ENCODE measurements at places on chromosomes 5 and 9. TPM values are rescaled to one million over a fixed set of nuclear protein-coding genes. Genes with fewer than 3 reads are reported as not detected.

DNA sequence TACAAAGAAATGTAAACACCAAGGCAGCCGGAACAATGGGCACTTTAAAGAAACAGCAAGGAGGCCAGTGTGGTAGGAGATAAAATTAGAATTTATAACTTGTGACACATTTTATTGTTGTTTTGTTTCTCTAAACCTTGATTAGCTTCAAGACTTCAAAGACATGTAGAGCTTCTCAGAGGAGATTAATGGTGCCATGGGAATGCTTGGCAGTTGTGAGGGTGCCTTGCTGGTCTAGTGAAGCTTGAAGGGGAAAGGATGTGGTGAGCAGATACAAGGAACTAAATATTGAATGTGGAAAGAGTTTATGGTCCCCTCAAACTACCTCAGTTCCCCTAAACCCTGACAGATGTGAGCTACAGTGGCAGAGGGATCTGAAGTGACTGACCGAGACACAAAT lies 322.4 kb upstream of the ADAMTS16 start:
- H3K27me3 ChIP-seq: no peaks in the 10 kb centered on the region
- no peak for DNase-seq
- no peak overlapping the region for H3K4me3 ChIP-seq
- no peaks in the 10 kb centered on the region for H3K36me3 ChIP-seq
- no peaks in the 10 kb centered on the region for H3K4me1 ChIP-seq

- no peak for DNase-seq
- H3K36me3 ChIP-seq: peaks cover 13% of the 10 kb centered on the region
- H3K4me3 ChIP-seq: no peak overlapping the region
- no peak overlapping the region for H3K27ac ChIP-seq
Measured at GRCh38 chr5:10695759-10696543, 65.1 kb downstream of the DAP start.

DNA sequence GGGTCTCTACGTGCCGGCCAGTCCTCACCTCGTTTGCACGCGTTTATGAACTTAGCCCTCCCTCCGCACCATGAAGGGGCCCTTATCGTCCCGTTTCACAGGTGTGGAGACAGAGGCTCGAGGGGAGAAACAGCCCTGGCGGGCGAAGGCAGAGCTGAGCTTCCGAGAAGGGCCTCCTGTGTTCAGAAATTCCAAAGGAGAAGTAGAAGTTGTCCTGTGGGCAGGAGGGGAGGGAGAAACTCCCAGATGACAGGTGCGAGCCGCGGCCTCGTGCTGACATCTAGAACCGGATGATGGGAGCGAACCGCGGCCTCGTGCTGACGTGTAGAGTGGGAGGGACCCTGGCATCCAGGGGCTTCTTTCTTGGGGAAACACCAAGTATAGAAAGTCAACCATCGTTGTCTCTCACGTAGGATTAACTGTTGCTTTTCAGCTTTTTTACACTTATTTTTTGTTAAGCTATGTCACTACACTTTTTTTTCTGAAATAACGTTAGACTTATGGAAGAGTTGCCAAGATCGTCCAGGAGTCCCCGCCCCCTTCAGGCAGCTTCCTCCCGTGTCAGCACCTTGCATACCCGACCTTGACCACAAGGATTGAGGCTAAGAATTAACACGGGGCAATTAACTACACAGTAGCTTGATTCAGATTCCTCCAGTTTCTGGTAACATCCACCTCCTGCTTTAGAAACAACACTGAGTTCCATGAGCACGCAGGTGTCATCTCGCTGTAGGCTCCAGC lies 42.8 kb upstream of the NKD2 start:
- H3K27ac ChIP-seq: no peak overlapping the region
- no peak for DNase-seq
- no peak overlapping the region for H3K4me3 ChIP-seq
- peaks cover 2% of the 10 kb centered on the region for H3K27me3 ChIP-seq
- no peaks in the 10 kb centered on the region for H3K36me3 ChIP-seq
- peaks cover 7% of the 10 kb centered on the region for H3K4me1 ChIP-seq

DNA sequence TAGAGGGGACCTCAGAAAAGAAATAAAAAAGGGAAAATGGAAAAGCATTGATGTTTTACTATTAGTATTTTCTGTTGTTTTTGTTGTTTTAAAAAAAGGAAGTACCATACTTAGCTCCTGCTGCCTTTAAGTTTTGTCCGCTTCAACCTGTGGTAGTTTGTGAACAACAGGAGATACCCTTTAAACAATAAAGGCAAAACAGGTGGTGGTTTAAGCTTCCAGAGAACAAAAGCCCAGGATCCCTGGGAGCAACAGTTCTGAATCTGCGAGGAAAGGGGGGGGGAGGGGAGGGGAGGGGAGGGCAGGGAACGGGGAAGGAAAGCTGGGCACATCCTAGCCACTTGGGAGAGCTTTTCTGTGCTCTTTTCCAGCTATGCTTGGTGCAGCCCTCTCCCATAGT lies 2.1 kb upstream of the PSIP1 start:
- H3K4me3 ChIP-seq: no peak overlapping the region
- peaks cover 32% of the 10 kb centered on the region for H3K4me1 ChIP-seq
- DNase-seq: no peak

GRCh38 chr5:57445006-57445704 lies 37.5 kb downstream of the ACTBL2 start:
- peaks cover 4% of the 10 kb centered on the region for H3K4me1 ChIP-seq
- DNase-seq: no peak
- H3K36me3 ChIP-seq: no peaks in the 10 kb centered on the region
- no peak overlapping the region for H3K4me3 ChIP-seq

- DNase-seq: no peak
- H3K4me3 ChIP-seq: no peak overlapping the region
- H3K27me3 ChIP-seq: peaks cover 8% of the 10 kb centered on the region
- no peaks in the 10 kb centered on the region for H3K36me3 ChIP-seq
- H3K4me1 ChIP-seq: peaks cover 7% of the 10 kb centered on the region
- H3K27ac ChIP-seq: no peak overlapping the region
Measured at GRCh38 chr5:171422495-171422894, 3.0 kb downstream of the FGF18 start.

DNA sequence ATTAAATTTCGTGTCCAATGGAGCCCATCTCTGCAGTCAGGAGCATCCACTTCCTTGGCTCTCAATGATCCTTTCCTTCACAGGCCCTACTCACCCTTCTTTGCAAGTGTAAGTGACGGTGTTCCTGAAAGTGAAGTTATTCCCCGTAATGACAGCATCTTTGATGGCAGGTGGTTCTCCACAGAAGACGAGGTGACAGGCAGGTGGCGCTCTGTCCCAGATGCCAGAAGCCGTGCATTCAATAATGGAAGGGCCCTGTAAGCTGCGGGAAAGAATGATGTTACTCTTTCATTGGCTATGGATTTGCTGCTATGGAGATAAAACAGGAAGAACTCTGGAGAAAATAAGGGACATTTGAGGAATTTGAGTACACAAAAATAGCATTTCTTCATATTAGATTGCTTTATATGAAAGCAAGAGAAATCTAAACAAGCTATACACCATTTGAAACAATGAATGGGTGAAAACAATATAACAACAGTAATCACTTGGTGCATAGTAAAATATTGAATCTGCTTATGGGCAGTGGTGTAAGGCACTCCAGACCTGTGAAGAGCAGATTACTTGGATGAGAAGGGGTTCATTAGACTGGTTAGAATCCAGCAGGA lies 89.9 kb upstream of the TXNDC8 start:
- no peaks in the 10 kb centered on the region for H3K27me3 ChIP-seq
- H3K4me1 ChIP-seq: no peaks in the 10 kb centered on the region
- DNase-seq: peak; percentile 72
- no peaks in the 10 kb centered on the region for H3K36me3 ChIP-seq
- no peak overlapping the region for H3K27ac ChIP-seq

DNA sequence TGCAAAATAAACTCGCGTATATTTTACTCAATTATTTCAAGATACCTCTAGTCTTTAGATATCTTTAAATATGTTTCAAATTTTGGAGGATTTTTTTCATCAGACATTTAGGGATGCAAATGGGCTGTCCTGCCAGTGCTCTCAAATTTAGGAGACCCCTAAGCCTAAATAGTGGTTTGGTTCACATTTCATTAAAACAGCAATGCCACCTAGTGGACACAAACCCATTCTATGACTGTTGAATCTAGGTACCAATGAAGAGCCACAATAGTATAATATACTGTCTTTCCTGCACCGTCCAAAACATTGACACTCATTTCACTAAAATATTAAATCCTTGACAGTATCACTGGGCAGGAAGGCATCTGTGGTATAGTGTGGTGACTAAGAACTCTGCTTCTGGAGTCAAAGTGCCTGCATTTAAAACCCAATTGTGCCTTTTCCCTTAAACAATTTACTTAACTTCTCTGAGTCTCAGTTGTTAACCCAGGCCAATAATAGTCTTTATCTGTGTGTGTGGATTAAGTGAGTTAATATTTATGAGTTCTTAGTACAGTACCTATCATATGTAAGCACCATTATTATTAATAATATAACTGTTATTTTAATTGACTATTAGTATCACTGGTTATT lies 148.0 kb downstream of the RORB start:
- H3K4me1 ChIP-seq: no peaks in the 10 kb centered on the region
- DNase-seq: peak; percentile 18
- H3K4me3 ChIP-seq: no peak overlapping the region

GRCh38 chr5:93790401-93790800 lies 49.0 kb upstream of the POU5F2 start:
- no peak overlapping the region for H3K4me3 ChIP-seq
- peaks cover 12% of the 10 kb centered on the region for H3K36me3 ChIP-seq
- peaks cover 4% of the 10 kb centered on the region for H3K27me3 ChIP-seq
- DNase-seq: no peak
- no peak overlapping the region for H3K27ac ChIP-seq

GRCh38 chr5:135934939-135935338 lies 19.8 kb downstream of the LECT2 start:
- no peak overlapping the region for H3K4me3 ChIP-seq
- no peak overlapping the region for H3K27ac ChIP-seq
- H3K4me1 ChIP-seq: peaks cover 3% of the 10 kb centered on the region
- H3K27me3 ChIP-seq: peaks cover 3% of the 10 kb centered on the region

DNA sequence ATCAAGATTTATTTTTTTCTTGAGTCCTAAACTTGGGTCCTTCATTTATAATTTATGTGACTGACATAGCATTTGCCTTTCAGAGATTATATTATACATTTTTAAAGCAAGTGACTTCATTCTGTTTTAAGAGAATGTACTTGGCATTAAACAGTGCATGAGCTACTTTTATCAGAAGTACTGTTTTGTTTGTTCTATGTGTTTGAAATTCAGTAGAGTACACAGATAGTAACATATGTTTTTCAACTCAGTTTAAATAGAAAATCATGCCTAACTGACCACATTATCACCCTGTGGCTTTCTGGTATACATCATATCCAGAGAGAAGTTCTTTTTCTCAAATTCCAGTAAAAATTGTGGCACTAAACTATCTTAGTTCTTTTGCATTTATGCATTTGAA lies 335.3 kb upstream of the CDH18 start:
- H3K36me3 ChIP-seq: no peaks in the 10 kb centered on the region
- H3K27me3 ChIP-seq: no peaks in the 10 kb centered on the region

DNA sequence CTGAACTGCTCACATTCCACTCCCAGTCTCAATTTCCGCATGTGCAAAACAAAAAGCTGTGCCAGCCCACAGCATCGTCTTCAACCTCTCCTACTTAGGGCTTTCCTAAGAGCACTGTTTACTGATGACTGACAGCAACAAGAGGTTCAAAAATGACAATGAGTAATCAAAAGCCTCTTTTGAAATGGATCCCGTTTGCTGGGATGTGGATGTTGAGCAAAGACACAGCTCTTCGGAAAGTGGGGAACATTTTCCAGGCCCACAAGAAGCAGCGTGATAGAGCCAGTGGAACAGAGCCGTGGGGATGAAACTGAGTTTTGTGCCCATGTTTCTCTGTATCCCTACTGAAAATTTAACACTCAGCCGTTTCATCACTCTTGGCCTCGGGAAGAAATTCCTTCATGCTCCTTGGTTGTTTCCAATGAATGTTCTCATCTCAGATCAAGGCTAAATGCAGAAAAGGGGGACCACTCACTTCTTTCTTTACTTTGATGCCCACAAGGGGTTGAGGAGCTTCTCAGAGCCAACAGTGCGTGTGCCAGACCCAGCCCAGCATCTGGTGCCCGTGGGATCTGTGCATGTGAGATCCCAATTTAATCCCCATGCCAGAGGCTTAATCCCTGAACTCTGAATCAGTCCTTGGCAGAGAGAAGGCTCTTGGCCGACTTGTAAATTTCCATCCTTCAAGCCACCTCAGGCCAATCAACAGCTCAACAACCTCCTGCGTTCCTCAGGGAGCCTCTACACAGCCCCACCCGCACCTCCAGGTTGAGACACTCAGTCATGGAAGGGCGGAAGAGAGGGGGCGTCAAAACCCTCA lies 230.2 kb upstream of the DAPK1 start:
- H3K4me1 ChIP-seq: peaks cover 30% of the 10 kb centered on the region
- DNase-seq: no peak
- H3K27ac ChIP-seq: no peak overlapping the region

The VAV2 gene
- total RNA-seq: 27.2 TPM

The MLANA gene
- total RNA-seq: not detected
